ENCODE measurements at places on chromosomes 1 and 21.

DNA sequence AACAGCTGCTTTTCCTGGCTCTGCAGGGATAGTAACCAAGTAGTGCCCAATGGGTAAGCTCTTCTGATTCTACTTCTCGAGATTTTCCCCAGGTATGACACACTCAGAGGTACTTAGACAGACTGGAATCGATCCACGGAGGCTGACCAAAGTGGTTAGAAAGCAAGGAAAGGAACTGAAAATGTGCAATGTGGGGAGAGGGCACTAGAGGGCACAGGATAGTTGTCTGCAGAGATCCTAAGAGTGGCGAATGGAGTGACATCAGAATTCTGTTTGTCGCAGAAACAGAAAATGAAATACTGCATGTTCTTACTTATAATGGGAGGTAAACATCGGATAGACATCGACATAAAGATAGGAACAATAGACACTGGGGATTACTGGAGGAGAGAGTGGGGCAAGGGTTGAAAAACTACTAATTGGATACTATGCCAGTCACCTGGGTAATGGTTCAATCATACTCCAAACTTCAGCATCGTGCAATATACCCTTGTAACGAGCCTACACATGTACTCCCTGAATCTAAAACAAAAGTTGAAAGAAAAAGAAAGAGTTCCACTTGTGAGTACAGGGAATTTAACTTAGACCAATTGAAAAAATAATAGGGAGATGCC lies 23.3 kb downstream of the CYP2J2 start:
- DNase-seq = peak; percentile 10

DNA sequence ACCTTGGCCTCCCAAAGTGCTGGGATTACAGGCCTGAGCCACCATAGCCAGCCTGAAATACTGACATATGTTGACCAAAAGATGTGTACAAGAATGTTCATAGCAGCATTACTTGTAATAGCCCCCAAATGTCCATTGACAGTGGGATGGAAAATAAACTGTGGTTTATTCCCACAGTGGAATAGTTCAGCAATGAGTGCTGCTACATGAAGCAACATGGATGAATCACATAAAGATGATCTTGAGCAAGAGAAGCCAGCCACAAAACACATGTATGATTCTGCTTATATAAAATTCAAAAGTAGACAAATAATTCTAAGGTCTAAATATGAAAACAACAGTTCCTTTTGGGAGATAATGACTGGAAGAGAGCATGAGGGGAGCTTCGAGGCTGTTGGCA lies 9.1 kb upstream of the CREG1 start:
- DNase-seq = no peak

GRCh38 chr1:209356976-209357377 lies 226.5 kb upstream of the CAMK1G start:
- no peak for DNase-seq

DNA sequence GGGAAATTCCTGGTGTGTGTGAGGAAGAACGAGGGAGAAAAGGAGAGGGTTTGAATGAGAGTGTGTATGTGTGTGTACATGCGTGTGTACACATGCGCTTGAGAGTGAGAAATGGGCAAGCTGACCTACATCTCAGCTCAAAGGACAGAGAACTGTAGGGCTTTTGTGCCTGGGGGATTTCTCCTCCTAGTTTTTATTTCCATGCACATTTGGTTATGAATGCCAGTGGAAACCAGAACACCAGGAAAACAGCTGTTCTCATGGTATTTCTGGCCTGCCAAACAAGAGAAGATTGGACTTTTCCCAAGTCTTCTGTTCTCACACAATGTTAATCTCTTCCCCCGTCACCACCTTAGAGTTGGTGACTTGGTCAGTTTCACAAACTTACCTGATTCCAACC lies 45.2 kb downstream of the SLC44A3 start:
- peak; percentile 90 for DNase-seq

DNA sequence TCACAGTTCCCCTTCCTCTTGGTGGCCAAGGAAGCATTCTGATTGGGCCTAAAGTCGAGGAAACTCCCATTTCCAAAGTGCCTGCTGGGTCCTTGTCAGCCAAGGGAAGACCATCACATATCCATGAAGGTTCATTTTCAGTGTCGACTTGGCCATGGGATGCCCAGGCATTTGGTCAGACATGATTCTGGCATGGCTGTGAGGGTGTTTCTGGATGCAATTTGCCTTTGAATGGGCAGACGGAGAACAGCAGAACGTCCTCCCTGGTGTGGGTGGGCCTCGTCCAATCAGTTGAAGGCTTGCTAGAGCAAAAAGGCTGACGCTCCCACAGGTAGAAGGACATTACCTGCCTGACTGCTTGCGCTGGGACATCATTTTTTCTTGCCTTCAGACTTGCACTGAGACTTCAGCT lies 48.3 kb upstream of the LBR start:
- no peak for DNase-seq

- peak; percentile 38 for DNase-seq
These were observed 46.3 kb upstream of the CACYBP start for GRCh38 chr1:174953285-174954072.

DNA sequence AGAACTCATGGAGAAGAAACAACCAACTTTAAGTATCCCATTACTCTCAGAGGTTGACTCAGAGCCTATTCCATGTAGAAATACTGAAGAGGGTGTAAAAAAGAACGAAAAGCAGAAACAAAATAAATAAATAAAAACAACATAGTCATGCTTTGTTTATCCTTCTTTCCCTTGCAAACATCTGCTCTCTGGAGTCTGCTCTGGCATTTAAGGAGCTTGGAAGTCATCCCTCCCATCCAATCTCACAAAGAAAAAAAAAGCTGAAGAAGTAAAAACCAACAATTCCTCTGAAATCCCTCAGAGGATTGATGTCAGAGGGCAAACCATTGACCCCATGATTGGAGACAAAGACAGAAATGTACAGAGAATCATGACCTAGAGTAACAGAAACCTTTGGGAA lies 302.6 kb upstream of the GREM2 start:
- DNase-seq = no peak

DNA sequence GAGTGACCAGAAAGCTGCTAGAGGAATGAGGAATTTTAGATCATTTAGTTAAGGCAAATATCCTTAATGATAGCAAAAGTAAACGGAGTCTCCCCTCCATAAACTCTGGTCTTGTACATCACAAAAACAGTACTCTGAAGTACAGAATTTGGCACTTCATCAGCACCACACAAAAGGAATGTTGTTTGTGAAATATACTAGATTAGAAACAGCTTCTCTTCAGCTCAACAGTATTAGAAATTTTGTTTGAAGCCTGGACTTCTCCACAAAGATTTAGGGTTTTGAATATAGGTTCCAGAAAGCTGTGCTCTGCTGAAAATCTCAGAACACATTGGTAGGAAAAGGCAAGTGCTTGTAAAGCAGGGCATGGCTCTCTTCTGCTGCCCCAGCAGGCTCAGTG lies 135.1 kb upstream of the PTGFR start:
- DNase-seq = no peak

GRCh38 chr1:175195281-175195680 lies 2.7 kb upstream of the KIAA0040 start:
- no peak for DNase-seq

GRCh38 chr1:117679868-117680267 lies 74.0 kb downstream of the TENT5C start:
- no peak for DNase-seq

DNA sequence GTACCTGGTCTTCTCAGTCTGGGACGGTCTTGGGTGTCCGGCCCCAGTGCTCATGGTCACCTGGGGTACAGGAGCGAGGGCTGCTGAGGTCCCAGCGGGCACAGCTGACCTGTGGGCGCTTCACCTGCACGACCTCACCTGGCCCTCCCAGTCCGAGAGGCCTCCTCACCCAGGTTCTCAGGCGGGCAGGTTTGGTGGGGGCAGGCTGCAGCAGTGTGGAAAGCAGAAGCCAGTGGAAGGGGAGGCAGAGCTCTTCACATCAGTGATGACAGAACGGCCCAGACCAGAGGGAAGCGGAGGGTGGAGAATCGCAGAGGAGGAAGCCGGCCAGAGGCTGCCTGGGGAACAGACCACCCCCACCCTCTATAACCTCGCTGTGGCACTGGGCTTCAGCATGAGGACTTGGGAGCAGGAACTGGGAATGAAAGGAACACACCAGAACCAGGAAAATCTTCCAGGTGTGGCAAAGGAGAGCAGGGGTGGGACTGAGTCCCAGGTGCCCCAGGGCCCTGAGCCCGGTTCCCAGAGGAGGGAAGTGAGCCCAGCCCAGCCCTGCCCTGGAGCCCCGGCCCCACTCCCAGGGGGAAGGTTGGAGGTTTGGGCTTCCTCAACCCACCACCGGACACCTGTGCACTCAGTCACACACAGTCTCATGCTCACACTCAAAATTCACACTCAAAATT lies 265.2 kb upstream of the VAMP3 start:
- no peak for DNase-seq

- DNase-seq = peak; percentile 17
These were observed 41.5 kb downstream of the NCAM2 start for GRCh38 chr21:21039624-21040170.

DNA sequence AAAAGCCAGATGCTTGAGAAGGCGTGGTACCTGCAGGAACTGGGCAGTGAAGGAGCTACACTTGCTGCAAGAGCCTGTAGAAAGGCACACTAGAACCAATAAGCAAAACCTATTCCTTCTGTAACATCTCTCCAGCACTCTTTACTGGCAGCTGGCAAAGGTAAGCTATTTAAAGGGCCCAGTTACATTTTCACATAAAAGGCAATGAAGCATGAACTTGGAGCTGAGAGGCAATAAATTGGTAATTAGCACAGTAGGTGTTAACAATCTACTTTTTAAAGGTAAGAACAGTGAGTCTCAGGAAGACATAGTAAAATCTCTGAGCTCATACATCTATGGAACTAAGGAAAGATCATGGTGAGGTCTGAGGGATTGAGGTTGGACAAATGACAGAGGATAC lies 167.1 kb upstream of the OLFM3 start:
- DNase-seq = peak; percentile 19

GRCh38 chr1:178684542-178685000 lies 40.5 kb upstream of the RALGPS2 start:
- DNase-seq = no peak

GRCh38 chr1:203473781-203474305 lies 1.8 kb upstream of the PRELP start:
- DNase-seq = no peak

- DNase-seq = no peak
These were observed 764.4 kb downstream of the ADGRL2 start for GRCh38 chr1:82565146-82565545.

GRCh38 chr1:205230982-205231381 lies 3.2 kb downstream of the TMCC2 start:
- no peak for DNase-seq

DNA sequence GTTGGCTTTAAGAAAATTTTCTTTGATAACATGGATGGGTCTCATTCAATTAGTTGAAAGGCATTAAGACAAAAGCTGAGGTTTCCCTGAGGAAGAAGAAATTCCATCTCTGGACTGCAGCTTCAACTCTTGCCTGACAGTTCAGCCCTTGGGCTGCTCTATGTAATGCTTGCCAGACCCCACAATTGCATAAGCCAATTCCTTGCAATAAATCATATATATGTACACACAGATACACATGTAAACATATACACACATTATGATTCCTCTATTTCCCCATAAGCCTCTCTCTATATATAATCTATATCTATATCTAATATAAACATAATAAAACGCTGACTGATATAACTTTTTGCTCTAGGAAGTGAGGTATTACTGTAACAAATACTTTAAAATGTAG lies 301.5 kb upstream of the PRMT6 start:
- no peak for DNase-seq

GRCh38 chr1:198253668-198254067 lies 96.9 kb downstream of the NEK7 start:
- DNase-seq = no peak

- no peak for DNase-seq
These were observed 122.3 kb downstream of the TLR5 start for GRCh38 chr1:223020770-223021169.

DNA sequence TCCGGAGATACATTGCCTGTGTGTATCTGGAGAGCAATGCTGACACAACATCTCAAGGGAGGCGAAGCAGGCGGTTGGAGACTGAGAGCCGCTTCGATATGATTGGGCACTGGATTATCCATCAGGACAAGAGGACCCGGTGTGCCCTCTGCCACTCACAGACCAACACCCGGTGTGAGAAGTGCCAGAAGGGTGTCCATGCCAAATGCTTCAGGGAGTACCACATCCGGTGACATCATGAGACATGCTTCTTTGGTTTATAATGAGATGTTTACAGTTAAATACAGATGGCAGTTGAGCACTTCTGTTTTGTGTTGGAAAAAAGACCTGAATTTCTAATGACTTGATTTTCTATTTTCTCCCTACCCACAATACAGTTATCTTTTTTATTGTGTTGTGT lies 12.1 kb downstream of the PGBD2 start:
- DNase-seq = no peak

DNA sequence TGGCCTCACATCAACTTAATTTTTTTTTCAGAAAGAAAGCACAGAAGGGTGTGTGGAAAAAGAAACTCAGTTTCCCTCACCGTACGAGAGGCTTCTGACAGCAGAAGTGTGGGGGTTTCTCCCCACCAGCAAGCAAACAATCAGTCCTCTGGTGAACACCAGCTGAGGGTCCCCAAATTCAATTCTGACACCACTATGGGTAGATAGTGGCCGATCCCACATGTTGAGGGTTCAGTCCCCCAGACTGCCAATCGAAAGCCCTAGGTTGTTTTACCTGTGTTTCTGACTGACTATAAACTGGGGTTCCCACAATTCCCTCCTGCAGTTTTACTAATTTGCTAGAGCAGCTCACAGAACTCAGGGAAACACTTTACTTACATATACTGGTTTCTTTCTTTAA lies 2.1 kb downstream of the IFI6 start:
- DNase-seq = no peak

DNA sequence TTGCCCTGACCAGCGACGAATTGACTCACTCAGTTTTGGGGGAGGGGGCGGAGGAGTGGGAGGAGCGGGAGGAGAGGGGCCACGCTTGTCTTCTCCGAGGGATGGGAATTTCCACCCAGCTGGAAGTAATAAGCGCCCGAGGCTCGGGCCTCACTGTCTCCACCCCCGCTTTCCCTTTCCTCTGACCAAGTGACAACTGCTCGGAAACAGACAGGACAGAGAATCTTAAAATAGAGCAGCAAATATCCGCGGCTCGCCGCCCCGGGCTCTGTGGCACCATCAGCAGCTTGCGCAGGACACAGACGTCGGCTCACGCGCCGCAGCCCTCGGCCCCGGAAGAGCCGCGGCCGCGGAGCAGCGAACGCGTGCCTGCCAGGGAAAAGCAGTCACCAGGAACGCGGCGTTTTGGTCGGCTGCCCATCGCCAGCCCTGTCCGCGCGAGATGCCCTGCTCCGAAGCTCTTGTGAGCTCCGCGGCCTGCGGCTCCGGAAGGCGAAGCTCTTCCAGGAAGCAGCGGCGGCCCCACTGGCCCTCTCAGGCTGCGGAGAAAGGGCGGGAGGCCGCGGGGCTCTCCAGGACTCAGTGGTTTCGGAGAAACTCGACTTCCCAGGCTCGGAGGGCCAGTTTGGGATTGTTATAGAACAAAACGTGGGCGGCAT lies 10.7 kb upstream of the RGS16 start:
- DNase-seq = peak; percentile 79

GRCh38 chr1:221809091-221810029 lies 67.5 kb upstream of the DUSP10 start:
- DNase-seq = no peak

DNA sequence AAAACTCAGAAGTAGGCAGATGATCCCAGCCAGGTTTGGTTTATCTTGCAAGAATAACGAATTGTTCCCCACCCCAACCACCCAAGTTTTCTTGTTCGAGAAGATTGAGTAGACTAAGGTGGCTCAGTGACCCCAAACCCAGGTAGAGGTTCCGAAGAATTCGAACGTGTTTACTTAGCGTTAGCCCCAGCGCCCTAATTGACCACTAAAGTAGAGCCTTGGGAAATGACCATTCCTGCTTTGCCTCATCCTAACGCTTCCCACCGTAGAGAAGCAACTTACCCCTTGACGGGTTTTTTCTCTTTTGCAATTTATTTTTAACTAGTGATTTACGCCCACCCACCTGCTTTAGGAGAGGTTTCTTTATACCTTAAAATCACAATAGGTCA lies 870 bp downstream of the FBXO28 start:
- DNase-seq = no peak
